GM23248 (cell line): ENCODE measurements at places on chromosomes 11 and 22.

DNA sequence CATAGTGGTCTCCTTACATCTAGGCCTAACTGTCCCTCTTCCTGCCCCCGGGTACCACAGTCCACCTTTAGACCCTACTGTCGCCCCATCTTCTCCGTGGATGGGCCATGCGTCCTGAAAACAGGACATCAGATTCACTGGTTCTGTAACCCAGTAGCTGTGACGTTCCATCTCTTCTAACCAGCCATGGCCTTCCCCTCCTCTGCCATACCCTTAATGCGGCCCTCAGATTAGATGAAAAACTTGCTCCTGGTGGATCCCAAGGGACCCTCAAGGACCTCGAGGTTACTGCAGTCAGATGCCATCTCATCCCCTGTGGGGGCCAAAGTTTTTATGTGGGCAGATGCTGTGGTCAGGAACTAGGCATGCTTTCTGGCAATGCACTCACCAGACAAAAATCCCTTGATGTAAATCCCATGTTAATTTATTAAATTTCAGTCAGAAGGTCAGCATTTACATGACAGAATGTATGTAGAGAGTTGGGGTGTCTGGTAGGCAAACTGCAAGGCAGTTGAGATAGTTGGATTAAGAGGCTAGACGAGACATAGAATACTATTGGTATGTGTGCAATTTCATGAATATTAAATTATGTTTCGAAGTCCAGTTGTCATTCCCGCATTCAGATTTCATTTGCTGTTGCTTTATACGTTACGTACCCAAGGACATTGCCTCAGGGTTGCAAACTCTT is 64.3 kb downstream of the WNT11 start:
- no peak for DNase-seq

DNA sequence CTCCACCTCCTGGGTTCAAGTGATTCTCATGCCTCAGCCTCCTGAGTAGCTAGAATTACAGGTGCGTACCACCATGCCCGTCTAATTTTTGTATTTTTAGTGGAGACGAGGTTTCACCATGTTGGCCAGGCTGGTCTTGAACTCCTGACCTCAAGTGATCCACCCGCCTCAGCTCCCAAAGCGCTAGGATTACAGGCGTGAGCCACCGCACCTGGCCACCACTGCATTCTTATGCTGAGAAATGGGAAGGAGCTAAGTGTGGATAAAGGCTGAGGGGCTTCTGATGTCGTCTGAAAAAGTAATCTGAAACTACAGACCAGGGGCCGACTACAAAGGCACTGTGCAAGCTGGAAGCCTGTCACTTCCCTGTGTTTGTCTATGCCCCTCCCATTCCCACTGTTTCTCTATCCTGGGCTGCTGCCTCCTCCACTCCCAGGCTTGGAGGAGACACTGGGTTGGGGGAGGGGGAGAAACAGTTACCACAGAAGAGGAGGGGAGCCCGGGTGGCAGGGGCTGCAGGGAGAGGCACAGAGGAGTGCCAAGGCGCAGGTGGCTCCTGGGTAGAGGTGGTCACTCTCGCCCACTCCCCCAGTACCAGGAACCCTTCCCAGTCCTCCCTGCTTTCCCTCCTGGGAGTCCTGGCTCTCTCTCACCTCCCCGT is 2.9 kb upstream of the MTA2 start:
- no peak for DNase-seq

GRCh38 chr11:104093426-104094280 is 57.2 kb downstream of the DDI1 start:
- DNase-seq: no peak

GRCh38 chr11:115911613-115912346 is 407.6 kb upstream of the CADM1 start:
- no peak for DNase-seq

- DNase-seq: no peak
Observed at GRCh38 chr22:24428751-24429410, 1.5 kb downstream of the ADORA2A start.

DNA sequence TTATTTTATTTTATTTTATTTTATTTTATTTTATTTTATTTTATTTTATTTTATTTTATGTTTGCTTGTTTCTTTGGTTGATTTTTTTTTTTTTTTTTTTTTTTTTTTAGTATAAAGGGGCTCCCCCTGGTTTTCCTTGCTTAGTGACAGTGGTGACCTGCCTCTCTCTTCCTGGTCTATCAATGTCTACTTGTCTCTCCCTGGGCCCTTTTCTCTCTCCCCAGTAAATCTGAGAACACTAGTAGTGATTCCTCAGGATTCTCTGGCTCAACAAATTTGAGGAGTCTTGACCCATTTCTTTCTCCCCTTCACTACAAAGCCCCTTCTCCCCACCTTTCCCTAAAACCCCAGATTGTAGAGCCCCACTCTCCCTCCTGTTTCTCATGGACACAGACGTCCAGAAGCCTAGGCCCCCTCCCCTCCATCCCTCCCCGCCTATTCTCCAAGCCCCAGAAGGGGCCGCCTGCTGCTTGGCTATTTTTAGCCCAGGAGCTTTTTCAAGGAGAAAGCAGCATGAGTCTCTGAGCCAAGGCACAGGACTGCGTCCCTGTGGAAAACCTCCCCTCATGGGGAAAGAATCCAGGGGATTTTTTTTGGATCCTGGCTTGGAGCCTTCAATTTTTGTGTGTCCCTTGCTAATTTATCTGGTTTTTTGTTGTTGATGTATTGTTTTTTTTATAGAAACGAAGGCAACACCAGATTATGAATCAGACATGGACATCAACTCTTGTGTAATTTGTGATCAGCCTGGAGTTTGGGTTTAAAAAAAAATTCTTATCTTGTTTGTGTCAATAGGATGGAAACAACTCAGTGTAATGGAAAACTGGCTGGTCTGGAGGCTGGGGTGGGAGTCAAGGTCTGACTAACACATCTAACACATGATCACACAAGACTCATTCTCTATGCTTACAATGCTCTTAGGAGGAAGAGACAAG is 17.5 kb upstream of the ACCSL start:
- DNase-seq: peak; percentile 85

GRCh38 chr11:118907051-118908042 is 18.4 kb downstream of the BCL9L start:
- peak; percentile 84 for DNase-seq

- no peak for DNase-seq
Observed at GRCh38 chr22:17919276-17920144, 104.9 kb downstream of the MICAL3 start.

DNA sequence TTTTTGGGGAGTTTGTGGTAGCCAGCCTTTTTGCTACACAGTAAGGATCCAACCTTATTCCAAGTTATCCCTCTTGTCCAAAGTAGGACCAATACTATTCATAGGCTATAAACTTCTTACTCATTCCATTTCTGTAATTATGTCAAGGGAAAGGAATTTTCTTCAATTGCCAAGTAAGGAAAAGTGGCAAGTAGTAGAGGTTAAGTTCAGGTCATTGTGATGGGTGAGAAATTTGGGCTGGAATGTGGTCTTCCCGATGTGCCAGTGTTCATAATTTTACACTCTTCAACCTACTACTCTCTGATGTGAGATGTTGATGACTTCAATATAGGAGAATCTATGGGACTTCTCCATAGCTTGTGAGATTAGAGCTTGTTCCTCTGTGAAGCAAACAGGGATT is 648.8 kb downstream of the METTL15 start:
- DNase-seq: peak; percentile 63

DNA sequence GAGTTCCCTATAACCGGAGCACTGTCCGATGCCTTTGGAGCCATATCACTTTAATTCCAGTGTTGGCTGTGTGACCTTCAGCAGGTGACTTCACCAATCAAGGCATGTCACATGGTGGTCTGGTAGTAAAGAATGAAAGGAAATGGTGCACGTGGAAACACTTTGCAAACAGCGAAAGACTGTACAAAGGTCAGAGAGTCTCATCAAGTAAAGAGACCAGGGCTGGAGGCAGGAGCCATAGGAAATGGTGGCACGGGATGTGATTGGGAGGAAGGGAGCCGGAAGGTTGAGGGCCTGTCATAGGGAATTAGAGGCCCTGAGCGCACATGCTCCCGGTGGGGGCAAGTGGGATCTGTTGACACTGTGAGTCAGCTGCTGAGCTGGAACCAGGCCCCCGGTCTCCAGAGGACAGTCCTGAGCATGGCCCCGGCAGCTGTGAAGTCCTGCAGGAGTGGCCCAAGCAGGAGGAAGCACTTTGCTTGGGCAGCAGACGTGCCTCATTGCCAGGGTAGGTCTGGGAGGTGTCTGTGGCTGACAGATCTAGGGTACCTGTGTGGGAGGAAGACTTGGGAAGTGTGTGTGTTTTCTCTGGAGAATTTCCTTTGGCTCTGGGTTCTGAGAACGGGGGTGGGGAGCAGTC is 2.0 kb downstream of the DAGLA start:
- DNase-seq: no peak

DNA sequence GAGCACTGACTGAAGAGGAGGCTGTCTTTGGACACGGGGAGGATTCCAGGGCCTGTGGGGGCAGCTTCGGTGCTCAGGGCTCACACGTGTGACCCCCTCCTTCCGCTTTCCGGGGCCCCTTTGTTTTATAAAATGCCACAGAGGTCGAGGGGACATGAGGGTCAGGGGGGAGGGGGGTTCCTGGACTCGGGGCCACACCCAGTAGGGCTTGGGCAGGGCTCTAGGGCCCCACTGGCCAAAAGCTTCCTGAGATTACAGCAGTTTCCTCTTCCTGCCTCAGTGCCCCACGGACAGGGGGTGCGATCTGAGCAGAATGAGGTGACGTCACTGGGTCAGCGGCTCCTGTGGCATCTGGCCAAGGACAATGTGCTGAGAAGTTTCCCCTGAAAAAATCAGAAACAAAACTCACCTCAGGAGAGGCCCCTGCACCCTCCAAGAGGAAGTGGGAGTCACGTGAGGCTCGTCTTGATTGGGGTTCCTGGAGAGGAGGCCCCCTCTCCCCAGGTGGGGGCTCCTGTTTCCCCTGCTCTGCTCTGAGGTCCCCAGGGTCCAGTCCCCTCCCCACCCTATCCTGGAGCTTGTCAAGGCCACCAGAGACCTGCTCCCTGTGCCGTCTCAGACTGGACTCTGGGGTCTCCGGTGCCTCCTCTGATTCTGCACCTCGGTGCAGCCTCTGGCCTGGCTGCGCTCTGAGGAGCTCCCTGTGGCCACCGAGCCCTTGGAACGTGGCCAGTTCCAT is 6.4 kb upstream of the IFITM3 start:
- peak; percentile 40 for DNase-seq

- DNase-seq: no peak
Observed at GRCh38 chr11:34756591-34756990, 135.7 kb downstream of the EHF start.

DNA sequence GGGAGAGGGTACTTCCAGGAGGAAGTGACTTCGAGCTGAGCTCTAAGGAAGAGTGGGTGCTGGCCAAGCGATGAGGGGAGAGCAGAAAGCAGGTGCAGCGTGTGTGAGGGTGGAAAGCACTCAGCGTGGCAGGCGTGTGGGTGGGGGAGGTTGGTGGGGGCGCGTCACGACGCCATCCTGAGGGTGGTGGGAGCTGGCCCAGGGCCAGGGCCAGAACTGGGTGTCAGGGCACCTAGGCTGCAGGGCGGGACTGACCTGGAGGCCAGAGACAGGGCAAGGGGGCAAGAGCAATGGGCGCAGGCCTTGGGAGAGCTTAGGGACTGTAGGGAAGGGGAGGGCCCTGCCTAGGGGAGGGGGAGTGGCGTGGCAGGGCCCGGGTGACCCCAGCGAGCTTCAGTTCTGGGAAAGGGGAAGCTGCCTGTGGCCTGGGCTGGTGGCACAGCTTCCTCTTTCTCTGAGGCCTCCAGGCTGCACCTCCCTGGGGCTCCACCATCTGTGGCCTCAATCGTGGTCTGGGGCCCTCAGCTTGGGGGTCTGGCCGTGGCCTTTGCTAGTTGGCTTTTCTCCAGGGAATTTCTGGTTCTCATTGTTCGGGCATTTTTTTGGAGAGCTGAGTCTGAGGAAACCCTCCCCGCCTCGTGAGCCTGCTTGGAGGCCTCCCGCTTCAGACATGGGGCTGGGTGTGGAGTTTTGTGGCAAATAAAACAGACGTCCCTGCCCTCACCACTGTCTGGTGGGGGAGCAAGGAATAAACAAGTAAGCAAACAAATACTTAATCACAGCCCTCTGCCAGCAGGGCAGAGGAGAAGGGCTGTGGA is 8.9 kb downstream of the RELT start:
- DNase-seq: no peak

- no peak for DNase-seq
Observed at GRCh38 chr11:2213890-2214526, 42.4 kb upstream of the TH start.

- DNase-seq: peak; percentile 10
Observed at GRCh38 chr22:22479999-22480532, 28.5 kb downstream of the ZNF280B start.

DNA sequence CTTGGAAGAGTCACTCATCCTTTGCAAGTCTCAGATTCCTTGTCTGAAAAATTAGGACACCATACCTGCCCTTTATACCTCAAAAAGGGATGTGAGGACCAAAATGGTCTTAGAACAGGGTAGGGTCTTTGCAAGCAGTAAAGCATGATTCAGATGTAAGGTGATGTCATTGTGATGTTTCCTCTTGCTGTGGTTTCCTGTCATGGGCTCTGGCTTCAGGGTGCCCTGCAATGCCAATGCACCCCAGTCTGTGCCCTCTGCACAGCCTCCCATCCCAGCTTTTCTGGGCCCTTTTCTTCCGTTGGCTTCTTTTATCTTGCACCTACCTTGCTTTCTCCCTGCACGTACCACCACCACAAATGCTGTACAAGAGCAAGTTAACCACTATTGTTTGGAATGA is 87.8 kb upstream of the NNMT start:
- DNase-seq: no peak

DNA sequence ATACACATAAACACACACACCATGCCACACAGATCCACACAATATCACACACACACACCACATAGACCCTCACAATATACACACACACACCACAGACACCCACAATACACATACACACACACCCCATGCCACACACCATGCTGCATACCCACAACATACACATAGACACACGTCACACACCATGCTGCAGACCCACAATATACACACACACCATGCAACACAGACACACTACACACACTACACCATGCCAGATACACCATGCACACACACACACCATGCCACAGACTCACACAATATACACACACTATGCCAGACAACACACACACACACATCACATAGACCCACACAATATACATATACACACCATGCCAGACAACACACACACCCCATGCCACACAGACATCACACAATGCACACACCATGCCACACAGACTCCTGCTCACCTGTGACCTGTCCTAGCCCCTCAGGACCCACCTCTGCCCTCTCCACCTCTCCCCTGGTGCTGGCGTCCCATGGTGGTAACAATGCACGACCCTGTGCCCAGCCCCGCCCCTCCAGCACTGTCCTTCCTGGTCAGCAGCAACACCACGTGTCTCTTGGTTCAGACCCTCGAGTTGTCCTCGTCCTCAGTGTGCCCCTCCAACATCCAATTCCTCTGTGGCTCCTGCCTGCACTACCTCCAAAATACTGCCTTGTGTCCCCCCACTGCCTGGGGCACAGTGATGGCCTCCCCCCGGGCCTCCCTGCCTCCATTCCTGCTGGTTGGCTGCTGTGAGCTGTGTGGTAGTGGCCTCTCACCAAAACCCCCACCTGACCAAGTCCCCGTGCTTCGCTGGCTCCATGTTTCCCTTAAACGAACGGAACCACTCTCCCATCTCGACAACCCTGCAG is 23.7 kb upstream of the RFPL3 start:
- no peak for DNase-seq
